ENCODE measurements at places on chromosomes 1 and 21.
A peak's percentile ranks its signal among the peaks of the same experiment; 100 is the strongest.

GRCh38 chr1:214551436-214552173, at the start of gene PTPN14:
Gene PTPN14, minus strand, starts transcription at chr1:214551602. Its CDS starts 86,799 bp downstream, at chr1:214464803.
- DNase-seq, result peak; percentile 95
- peaks cover 40% of the 10 kb centered on the region for H3K4me1 ChIP-seq
- H3K4me3 ChIP-seq, result peak within 1 kb of the TSS; percentile 92
- H3K27me3 ChIP-seq, result no peaks in the 10 kb centered on the region
- H3K36me3 ChIP-seq, result no peaks in the 10 kb centered on the region

- no peaks in the 10 kb centered on the region for H3K27me3 ChIP-seq
- H3K4me3 ChIP-seq, result peak overlapping the region; percentile 66
- DNase-seq, result peak; percentile 68
- peaks cover 30% of the 10 kb centered on the region for H3K4me1 ChIP-seq
- H3K27ac ChIP-seq, result peak overlapping the region; percentile 90
Measured at GRCh38 chr1:46204406-46204742, 1.2 kb downstream of the LURAP1 start.

GRCh38 chr21:45923146-45923545, 58.4 kb upstream of the COL6A1 start:
- no peaks in the 10 kb centered on the region for H3K4me1 ChIP-seq
- no peak overlapping the region for H3K4me3 ChIP-seq
- no peaks in the 10 kb centered on the region for H3K27me3 ChIP-seq
- H3K36me3 ChIP-seq, result no peaks in the 10 kb centered on the region
- no peak overlapping the region for H3K27ac ChIP-seq

GRCh38 chr1:221740993-221741702, 741 bp downstream of the DUSP10 start:
- peak; percentile 76 for DNase-seq
- H3K27me3 ChIP-seq, result no peaks in the 10 kb centered on the region
- no peaks in the 10 kb centered on the region for H3K36me3 ChIP-seq
- H3K4me3 ChIP-seq, result peak overlapping the region; percentile 71

- no peaks in the 10 kb centered on the region for H3K27me3 ChIP-seq
- DNase-seq, result no peak
- no peak overlapping the region for H3K4me3 ChIP-seq
- no peaks in the 10 kb centered on the region for H3K4me1 ChIP-seq
Measured at GRCh38 chr1:66438062-66438461, 95.9 kb upstream of the SGIP1 start.

DNA sequence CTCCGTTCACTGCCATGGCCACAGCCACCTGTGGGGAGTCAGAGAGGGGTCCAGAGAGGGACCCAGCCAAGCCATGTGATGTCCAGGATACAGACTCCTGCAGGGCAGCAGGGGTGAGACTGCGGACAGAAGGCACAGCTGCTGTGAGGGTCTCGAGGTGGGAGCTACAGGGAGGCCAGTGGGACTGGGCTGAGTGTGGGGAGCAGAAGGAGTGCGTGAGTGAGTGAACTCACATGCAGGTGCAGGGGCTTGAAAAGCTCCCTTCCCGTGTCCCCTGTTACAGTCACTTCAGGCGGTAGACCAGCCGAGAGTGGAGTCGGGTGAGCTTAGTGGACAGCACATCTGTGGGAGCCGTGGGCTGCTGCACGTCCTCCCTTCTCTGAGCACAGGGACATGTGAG, 42.4 kb downstream of the S100B start:
- no peaks in the 10 kb centered on the region for H3K27me3 ChIP-seq
- no peaks in the 10 kb centered on the region for H3K4me1 ChIP-seq
- peaks cover 24% of the 10 kb centered on the region for H3K36me3 ChIP-seq
- H3K4me3 ChIP-seq, result no peak overlapping the region

GRCh38 chr1:59979666-59980065, 53.1 kb upstream of the CYP2J2 start:
- H3K27me3 ChIP-seq, result no peaks in the 10 kb centered on the region
- H3K4me3 ChIP-seq, result no peak overlapping the region
- DNase-seq, result no peak
- H3K27ac ChIP-seq, result no peak overlapping the region
- H3K4me1 ChIP-seq, result no peaks in the 10 kb centered on the region

GRCh38 chr1:150321826-150322166, 463 bp downstream of the PRPF3 start:
- no peak for DNase-seq
- peak overlapping the region; percentile 75 for H3K4me3 ChIP-seq
- H3K36me3 ChIP-seq, result peaks cover 25% of the 10 kb centered on the region
- H3K27me3 ChIP-seq, result no peaks in the 10 kb centered on the region

DNA sequence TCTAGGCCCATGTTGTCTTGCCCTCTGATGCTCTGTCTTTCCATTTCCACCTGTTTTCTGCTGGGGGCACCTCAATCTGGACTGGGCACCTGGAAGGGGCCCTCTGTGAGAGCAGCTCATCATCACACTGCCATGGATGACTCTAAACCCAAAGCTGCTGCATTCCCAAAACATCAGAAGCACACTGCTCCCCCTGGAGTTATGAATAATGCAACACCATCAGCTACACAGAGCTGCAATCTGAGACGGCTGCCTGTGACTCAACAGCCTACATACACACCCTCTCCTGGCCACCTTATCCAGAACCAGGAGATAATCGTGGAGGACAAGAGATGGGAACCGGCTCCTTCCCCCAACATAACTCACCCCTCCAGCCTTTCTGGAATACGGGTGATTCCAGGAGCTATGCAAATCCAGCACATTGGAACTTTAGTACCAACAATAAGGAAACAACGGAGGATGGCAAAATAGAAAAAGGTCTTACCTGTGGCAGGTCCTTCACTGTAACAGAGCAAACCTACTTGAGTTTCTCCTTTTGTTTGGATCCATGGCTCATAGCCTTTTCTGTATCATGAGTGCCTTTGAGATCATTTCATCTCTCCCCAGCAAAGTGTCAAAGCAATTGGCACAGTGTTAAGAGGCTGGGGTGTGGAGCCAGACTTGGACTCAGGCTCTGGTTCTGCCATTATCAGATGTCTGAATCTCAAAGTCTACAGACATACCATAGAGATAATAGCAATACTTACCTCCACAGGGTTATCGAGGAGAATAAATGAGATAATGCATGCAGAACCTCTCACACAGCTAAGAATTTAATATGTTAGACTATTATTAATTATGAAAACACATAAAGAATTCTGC, 29.3 kb downstream of the AK2 start:
- DNase-seq, result no peak
- no peaks in the 10 kb centered on the region for H3K27me3 ChIP-seq
- no peaks in the 10 kb centered on the region for H3K36me3 ChIP-seq
- no peaks in the 10 kb centered on the region for H3K4me1 ChIP-seq

- no peaks in the 10 kb centered on the region for H3K36me3 ChIP-seq
- H3K4me3 ChIP-seq, result no peak overlapping the region
- no peaks in the 10 kb centered on the region for H3K27me3 ChIP-seq
- no peaks in the 10 kb centered on the region for H3K4me1 ChIP-seq
- DNase-seq, result no peak
- H3K27ac ChIP-seq, result peak overlapping the region; percentile 83
Measured at GRCh38 chr1:15341634-15342407, 67.9 kb upstream of the EFHD2 start.

GRCh38 chr1:40003156-40004093, 37.1 kb upstream of the CAP1 start:
- DNase-seq, result no peak
- H3K4me3 ChIP-seq, result no peak overlapping the region
- no peaks in the 10 kb centered on the region for H3K36me3 ChIP-seq
- no peak overlapping the region for H3K27ac ChIP-seq
- no peaks in the 10 kb centered on the region for H3K4me1 ChIP-seq
- H3K27me3 ChIP-seq, result no peaks in the 10 kb centered on the region

DNA sequence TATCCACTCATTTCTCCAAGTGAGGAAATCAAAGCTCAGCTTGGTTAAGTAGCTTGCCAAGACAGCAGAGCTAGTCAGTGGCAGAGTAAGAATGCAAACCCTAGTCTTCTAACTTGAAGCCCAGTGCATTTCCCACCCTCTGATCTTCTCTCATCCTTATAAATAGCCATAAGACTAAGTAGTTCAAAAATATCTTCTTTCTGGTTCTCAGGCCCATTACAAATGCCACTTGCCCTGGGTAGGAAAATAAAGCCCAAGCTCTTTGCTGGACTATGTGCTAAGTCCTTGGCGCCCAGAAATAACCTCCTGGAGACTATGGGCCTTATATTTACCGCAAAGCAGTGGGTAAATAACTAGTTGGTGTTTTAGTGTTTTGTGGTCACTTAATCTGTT, 505.8 kb downstream of the PLPP3 start:
- no peak overlapping the region for H3K4me3 ChIP-seq
- no peak for DNase-seq
- H3K4me1 ChIP-seq, result no peaks in the 10 kb centered on the region
- H3K36me3 ChIP-seq, result no peaks in the 10 kb centered on the region
- peak overlapping the region; percentile 39 for H3K27ac ChIP-seq
- no peaks in the 10 kb centered on the region for H3K27me3 ChIP-seq

GRCh38 chr1:159076438-159077119, at the start of gene AIM2:
Gene AIM2, minus strand, starts transcription at chr1:159076766. Its CDS starts 3,267 bp downstream, at chr1:159073499.
- H3K4me3 ChIP-seq, result no peak within 1 kb of the TSS
- H3K36me3 ChIP-seq, result no peaks in the 10 kb centered on the region
- no peaks in the 10 kb centered on the region for H3K27me3 ChIP-seq
- no peak for DNase-seq
- no peak within 1 kb of the TSS for H3K27ac ChIP-seq
- no peaks in the 10 kb centered on the region for H3K4me1 ChIP-seq

GRCh38 chr1:54340878-54341277, 65.3 kb downstream of the SSBP3 start:
- no peaks in the 10 kb centered on the region for H3K36me3 ChIP-seq
- H3K27ac ChIP-seq, result peak overlapping the region; percentile 40

- no peak overlapping the region for H3K4me3 ChIP-seq
- no peak overlapping the region for H3K27ac ChIP-seq
- H3K4me1 ChIP-seq, result no peaks in the 10 kb centered on the region
Measured at GRCh38 chr1:115873184-115873583, 32.3 kb upstream of the NHLH2 start.

DNA sequence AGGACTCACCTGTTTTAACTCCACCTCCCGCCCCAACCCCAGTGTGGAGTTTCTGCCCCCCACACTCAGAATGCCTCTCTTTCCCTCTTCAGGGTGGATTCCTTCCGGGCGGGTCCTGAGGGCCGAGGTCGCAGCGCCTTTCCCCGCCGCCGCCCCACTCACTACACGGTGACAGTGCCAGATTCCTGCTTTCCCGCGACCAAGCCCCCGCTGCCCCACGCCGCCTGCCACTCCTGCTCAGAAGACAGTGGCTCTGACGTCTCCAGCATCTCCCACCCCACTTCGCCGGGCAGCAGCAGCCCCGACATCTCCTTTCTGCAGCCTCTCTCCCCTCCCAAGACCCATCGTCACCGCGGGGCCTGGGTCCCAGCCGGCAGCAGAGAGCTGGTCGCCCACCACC, 16.7 kb downstream of the INAVA start:
- H3K27ac ChIP-seq, result no peak overlapping the region
- no peaks in the 10 kb centered on the region for H3K36me3 ChIP-seq
- no peak overlapping the region for H3K4me3 ChIP-seq
- peak; percentile 48 for DNase-seq

DNA sequence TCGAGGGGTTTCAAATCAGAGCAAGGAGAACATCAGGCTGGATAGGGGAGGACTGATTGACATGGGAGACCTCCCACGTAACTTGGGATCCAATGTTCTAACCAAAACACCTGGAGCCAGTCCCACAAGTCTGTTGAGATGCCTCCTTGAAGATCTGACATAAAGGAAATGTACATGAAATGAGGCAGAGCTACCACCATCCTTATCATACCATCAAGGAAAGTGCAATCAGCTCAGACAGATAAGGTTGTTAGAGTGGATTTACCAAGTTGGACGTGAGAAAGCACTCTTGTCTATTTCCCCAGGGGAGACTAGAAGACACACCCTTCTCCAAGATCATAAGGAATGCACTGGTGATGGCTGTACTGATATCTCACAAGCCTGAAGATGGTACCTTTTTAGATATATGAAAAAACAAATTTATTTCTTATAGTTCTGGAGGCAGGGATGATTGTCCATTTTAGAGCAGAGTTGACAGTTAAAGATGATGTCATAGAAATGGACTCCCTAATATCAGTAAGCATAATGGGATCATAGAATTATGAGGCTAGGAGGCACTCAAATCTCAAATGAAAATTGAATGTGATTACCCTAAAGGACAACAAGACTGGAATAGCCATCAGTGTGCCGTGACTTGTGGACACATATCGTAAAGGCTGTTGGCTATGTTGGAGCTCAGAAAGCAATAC, 129.1 kb upstream of the RAB4A start:
- H3K27ac ChIP-seq, result no peak overlapping the region
- H3K36me3 ChIP-seq, result no peaks in the 10 kb centered on the region

- H3K27ac ChIP-seq, result no peak overlapping the region
- no peak for DNase-seq
- H3K4me3 ChIP-seq, result no peak overlapping the region
- H3K36me3 ChIP-seq, result no peaks in the 10 kb centered on the region
- H3K27me3 ChIP-seq, result no peaks in the 10 kb centered on the region
Measured at GRCh38 chr21:45922648-45923047, 58.9 kb upstream of the COL6A1 start.

- no peaks in the 10 kb centered on the region for H3K36me3 ChIP-seq
- no peak overlapping the region for H3K27ac ChIP-seq
- H3K4me3 ChIP-seq, result no peak overlapping the region
Measured at GRCh38 chr1:58964880-58965279, 181.0 kb upstream of the JUN start.
